Neural progenitor cell (in vitro differentiated cells): ENCODE measurements at places on chromosomes 2 and 18. TPM values are rescaled to one million over a fixed set of nuclear protein-coding genes. Genes with fewer than 3 reads are reported as not detected.

- no peak for DNase-seq
These were observed 62.1 kb upstream of the ZNF516 start for GRCh38 chr18:76557026-76557575.

The SCN2A gene
- 0.30 and 0.34 TPM in 2 replicates for total RNA-seq

GRCh38 chr18:69590150-69590549, 189.5 kb downstream of the DOK6 start:
- DNase-seq, result no peak

The VIL1 gene
- total RNA-seq, result 0.22 TPM in 1 of 2 replicates, not detected in the other

GRCh38 chr18:36415625-36416024, 118.1 kb downstream of the FHOD3 start:
- no peak for DNase-seq

The RETREG2 gene
- 32.9 and 53.5 TPM in 2 replicates for total RNA-seq

GRCh38 chr18:515156-515815, 14.8 kb upstream of the COLEC12 start:
- DNase-seq, result no peak

DNA sequence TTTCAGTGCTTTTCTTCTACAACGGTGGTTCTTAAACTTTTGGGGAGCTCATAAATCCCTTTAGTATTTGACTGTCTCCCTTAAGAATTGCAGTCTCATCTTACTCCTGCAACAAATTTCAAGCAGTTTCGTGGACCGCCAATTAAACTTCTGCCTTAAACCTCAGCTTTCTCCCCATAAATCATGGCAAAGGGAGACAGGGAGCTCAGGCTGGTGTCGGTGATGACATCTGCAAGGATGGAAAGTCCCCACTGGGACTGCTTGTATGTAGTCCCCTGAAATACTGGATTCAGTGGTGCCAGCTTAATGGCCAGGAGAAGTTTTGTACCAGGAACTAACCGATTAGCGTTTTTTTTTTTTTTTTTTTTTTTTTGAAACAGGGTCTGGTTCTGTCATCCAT, 148.7 kb upstream of the ITGA6 start:
- no peak for DNase-seq

The RGPD3 gene
- total RNA-seq, result 0.07 and 0.25 TPM in 2 replicates

DNA sequence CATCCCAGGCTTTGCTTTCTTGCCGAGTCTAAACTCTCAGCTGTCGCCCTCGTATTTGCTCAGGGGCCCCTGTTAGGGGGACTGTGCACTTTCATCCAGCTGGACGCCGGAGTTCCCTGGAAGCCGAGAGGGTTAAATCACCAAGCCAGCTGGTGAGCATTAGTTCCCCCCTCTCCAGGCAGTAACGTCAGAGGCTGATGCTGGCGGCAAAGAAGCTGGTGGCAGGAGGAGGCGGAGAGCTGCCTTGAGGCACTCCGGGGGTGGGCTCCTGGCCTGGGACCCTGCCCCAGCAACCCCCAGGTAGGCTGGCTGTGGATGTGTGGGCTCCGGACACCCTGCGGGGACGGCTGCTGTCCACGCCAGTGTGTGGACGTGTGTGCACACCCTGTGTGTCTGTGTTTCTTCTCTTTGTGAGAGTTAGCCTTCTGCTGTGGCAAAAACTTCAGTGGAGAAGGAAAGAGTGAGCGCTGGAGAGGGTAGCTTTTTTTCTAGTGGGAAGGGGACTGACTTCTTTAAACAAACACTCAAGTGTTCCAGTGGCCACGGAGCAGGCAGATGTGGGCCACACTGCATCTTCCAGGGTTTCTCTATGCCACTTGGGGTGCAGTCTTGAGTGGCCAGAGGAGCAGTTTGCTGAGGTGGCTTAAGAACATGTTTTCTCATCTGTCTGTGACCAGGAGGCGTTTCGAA, 84.7 kb downstream of the GLI2 start:
- peak; percentile 73 for DNase-seq

DNA sequence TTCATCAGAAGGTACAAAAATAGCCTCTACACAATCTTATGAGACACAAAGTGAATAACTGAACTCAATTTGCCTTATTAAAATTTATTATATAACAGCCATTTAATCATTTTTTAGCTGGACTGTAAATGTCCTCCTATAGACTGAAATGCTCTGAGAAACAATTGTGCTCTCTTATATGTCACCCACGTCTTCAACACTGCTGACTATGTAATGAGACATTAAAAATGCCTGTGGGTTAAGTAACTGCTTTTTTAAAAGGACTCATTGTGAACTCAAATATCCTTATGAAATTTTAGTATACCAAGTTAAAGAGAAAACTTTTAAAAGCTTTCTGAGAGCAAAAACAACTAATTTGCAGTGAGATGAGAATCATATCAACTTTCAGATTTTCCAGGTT, 10.4 kb upstream of the GALNT1 start:
- DNase-seq, result no peak

- DNase-seq, result peak; percentile 80
These were observed 9.4 kb downstream of the KHK start for GRCh38 chr2:27095745-27096651.

- no peak for DNase-seq
These were observed 301.8 kb downstream of the XIRP2 start for GRCh38 chr2:167190053-167190452.

The DSG4 gene
- not detected in 2 replicates for total RNA-seq

- peak; percentile 15 for DNase-seq
These were observed 640.8 kb downstream of the DPP10 start for GRCh38 chr2:115083225-115083624.

The EFHD1 gene
- total RNA-seq, result 5.9 and 7.0 TPM in 2 replicates

- peak; percentile 86 for DNase-seq
These were observed 38.0 kb downstream of the CABYR start for GRCh38 chr18:24176727-24177416.

DNA sequence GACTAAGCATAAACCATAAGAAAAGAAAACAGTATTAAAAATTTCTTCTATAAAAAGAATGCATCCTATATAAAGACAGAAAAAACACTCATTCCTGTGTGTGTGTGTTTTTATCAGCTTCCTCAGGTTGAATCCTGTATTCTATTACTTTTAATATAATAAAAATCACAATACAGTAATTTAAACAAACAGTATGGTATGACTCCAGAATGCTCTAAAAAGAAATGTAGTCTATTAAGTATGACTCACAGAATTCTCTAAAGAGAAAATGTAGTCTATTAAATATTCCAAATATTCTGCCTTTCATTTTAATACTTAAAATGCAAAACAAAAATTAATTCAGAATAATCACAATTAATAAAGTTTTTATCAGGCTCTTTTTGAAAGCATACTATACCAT, 19.8 kb downstream of the CCDC88A start:
- no peak for DNase-seq
